ENCODE measurements at places on chromosomes 3 and 15.

DNA sequence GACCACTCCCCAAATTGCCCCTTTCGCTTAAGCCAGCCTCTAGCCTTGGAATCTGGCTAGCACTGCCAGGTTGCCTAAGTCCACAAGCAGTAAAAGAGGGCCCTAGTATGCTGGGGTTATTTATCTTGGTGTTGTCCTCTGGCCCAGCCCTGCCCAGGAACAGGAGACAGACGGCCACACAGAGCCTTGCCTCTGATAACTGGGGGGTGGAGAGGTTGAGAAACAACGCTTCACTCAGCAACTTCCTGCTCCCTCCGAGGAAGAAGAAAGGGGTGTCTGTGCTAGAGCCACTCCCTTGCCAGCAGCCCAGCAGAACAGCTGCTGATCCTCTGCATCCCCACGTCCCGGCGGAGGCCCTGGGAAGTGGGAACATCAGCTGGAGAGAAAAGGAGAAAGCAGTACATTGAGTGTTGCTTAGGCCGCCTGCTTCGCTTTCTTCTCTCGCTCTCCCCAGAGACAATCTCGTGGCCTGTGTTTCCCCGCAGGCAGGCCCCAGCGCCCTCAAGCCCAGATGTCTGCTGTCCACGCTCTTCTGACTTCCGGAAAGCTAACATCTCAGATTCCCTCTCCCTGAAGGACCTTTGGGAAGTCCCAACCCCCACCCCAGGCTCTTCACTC, 22.6 kb upstream of the C3orf70 start:
- no peak for DNase-seq

- DNase-seq, result no peak
Observed at GRCh38 chr15:99303907-99304306, 52.6 kb downstream of the LRRC28 start.

- DNase-seq, result no peak
Observed at GRCh38 chr15:77346245-77347036, 73.5 kb downstream of the PEAK1 start.

DNA sequence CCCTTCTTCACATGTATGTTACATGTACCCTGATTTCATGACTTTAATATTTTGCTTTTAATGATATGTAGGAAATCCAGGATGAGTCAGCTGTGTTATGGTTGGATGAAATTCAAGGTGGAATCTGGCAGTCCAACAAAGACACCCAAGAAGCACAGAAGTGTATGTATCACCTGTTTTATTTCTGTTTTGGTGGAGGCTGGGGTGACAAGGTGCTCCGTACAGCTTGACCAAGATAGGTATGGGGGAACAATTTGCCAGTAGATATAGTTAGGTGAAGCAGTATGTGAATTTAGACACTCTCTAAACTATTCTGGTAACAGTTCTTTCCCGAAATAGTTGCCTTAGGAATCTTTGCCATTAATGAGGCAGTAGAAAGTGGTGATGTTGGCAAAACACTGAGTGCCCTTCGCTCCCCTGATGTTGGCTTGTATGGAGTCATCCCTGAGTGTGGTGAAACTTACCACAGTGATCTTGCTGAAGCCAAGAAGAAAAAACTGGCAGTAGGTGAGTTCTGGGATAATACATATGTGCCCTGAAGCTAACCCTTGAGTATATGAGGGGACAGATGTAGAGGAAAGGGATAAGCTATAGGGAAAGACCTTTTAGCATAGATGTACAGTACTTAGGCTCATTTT, 63.7 kb upstream of the CRTC3 start:
- no peak for DNase-seq

GRCh38 chr3:170338690-170339340, 18.7 kb upstream of the SKIL start:
- no peak for DNase-seq

DNA sequence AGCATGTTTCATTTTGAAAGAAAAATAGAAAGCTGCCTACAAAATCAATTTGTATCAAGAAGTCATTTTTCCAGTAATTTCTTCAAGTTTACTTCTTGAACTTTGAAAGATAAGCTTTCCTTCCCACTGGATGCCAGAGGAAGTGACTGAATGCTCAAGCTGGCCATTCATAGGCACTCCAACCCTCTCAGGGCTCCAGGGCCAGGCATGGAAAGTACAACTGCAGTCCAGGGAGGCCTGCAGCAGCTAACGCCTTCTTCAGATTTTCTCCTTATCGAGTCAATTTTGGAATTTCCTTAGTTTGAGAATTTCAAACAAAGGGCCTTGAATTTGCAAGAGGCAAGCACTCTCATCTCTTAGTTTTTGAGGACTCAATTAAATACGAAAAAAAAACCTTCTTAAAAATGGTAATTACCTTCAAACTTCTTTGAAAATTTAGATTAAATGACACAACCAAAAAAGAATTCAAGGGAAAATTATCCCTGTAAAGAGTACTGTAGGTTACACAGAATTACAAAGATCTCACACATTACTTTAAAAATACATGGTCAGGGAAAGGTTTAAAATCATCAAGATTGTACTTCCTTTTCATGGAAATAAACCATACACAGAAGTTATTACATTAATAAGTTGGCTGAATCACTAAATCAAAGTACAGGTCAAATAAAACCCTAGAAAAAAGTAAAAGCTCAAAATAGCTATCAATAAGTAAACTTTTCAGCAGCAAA, 2.5 kb downstream of the UBP1 start:
- DNase-seq, result no peak

- no peak for DNase-seq
Observed at GRCh38 chr3:176275538-176275937, 921.7 kb downstream of the TBL1XR1 start.

GRCh38 chr15:29432191-29433049, 162.8 kb upstream of the NSMCE3 start:
- DNase-seq, result no peak

- DNase-seq, result no peak
Observed at GRCh38 chr3:126998320-126998719, 15.4 kb downstream of the PLXNA1 start.

DNA sequence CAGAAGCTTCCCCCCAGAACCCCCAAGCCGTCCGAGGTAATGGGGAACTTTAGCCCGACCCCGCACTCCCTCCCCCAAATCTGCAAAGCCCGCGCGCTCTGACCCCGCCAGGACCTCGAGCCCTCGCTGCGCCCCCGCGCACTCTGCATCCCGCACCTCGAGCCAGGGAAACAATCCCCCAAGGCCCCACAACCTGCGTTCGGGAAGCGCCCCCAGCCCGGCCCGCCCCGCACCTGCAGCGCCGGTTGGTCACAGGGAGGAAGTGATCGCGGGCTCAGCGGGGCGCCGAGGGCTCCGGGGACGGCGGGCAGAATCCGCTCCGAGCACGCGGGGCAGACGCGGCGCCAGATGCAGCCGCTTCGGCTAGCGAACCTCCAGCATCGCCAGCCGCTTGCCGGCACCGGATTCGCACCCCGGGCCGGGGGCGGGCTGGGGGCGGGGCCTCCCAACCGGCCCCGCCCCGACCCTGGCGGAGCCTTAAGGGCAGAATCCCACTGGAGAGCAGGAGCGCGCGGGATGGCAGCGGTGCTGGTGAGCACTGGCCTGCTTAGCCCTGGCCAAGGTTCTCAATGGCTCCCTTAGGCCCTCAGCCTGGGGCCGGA, at the start of gene CAMKV:
TSS of gene CAMKV (minus strand) at position 382 of the 602 bp plus-strand sequence. CDS start 7,518 bp downstream, outside the sequence.
- no peak for DNase-seq

DNA sequence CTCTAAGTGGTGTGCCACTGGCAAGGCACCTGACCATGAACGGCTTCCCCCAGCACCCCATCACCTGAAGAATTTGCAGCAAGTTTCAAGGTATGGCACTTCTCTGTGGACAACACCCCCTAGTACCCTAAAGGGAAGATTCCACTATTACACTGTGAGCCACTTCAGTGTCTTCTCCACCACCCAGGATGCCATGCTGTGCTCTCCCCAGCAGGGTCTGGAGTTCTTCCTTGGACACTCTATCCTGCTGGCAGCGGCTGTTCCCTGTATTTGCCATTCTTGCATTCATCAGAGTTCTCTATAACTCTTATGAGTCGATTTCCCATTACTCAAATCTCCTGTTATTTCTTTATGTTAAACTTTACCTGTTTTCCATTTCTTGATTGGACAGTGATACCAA, 33.9 kb upstream of the RNU6-1 start:
- DNase-seq, result no peak

- no peak for DNase-seq
Observed at GRCh38 chr15:90213122-90213817, 12.1 kb downstream of the SEMA4B start.

GRCh38 chr3:18442756-18443664, 17.9 kb upstream of the SATB1 start:
- no peak for DNase-seq

DNA sequence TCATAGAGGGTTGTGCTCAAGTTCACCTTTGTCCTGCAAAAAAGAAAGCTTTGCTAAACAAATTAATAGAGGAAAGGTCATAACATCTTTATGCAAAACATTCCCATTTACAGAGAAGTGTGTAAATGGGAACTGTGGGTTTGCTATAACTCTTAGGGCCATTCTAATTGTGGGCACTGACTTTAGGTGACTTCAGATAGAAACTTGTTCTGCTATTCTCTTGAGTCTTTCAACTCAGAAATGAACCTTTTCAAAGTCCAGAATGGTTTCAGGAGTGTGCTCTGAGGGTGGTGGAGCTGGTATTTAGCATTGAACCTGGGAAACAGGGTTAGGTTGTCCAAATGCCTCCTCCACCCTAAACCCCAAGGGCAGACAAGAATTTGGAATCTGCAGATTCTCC, 34.0 kb downstream of the SPTSSB start:
- no peak for DNase-seq

DNA sequence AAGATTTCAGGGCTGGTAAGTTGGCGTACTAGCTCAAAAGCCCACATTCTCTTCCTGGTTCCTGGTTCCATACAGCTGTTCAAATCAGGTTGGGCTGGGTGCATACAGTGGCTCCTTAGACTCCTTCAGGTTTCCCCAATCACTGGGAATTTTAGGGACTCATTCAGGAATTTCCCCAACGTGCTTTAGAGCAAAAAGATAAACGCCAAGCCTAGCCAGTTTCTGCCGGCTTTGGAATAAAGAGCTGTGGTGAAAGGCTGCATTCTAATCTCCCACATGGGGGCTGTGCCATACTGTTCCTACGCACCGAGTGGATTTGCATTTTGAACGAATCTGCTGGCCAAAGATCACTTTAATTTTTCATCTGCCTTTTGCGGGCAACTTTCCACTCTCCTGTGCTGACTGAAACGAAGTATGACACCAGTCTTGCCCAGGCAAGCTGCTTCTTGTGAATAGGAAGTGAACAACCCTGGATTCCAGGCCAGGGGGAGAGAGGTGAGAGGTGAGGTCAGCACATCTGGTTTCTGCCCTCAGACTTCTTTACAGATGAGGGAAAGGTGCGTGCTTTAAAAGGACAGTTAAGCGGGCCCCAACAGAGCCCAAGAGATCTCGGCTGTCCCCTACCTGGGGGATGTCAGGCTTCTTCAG, 184.2 kb upstream of the PDZRN3 start:
- DNase-seq, result no peak

GRCh38 chr3:70618151-70618550, 305.7 kb upstream of the MDFIC2 start:
- DNase-seq, result no peak

- DNase-seq, result no peak
Observed at GRCh38 chr3:35929158-35929557, 289.8 kb downstream of the ARPP21 start.

DNA sequence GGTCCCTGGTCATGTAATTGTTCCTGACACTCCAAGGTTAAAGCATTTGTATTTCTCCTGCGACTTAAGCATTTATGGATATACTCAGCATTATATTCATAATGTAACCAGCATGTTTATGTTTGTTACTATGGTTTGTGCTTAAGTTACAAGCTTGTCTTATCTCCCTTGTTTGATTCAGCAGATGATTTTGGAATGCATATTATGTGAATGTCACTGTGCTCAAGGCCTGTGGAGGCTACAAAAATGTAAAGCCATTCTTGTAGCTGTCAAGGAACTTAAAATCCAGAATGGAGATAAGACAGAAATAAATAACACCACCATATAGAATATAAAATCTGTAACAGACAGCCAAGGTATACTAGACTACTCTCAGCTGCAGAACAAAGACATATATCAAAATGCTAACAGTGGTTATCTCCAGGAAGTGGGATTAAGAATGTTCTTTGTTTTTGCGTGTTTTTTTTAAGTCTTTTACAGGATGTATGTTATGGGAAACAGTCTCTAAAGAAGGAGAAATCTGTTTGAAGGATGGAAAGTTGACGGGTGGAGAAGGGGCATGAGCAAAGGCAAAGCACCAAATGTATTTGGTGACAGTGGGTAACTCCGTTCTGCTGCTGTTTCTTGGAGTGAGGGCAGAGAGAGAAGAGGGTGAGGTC, 61.4 kb downstream of the IGF2BP2 start:
- no peak for DNase-seq

- no peak for DNase-seq
Observed at GRCh38 chr3:171213178-171213577, 186.7 kb upstream of the SLC2A2 start.

DNA sequence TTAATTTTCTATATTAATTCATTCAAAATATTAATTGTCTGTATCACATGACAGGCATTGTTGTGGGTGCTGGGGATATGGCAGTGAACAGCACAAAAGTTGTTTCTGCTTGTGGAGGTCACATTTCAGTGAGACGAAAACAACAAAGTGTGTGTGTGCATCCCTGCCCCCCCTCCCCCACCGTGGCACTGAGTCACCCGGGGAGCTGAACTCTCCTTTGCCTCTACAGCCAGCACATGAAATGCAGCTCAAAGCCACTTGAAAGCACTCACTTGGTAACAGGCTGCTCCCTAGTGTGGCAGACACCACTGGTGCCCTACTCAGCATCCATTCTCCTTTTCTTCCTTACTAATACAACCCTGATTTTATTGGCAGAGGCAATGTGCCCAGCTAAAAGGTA, 16.9 kb upstream of the SCAMP5 start:
- no peak for DNase-seq

- no peak for DNase-seq
Observed at GRCh38 chr15:73678498-73678897, 5.7 kb upstream of the CD276 start.

DNA sequence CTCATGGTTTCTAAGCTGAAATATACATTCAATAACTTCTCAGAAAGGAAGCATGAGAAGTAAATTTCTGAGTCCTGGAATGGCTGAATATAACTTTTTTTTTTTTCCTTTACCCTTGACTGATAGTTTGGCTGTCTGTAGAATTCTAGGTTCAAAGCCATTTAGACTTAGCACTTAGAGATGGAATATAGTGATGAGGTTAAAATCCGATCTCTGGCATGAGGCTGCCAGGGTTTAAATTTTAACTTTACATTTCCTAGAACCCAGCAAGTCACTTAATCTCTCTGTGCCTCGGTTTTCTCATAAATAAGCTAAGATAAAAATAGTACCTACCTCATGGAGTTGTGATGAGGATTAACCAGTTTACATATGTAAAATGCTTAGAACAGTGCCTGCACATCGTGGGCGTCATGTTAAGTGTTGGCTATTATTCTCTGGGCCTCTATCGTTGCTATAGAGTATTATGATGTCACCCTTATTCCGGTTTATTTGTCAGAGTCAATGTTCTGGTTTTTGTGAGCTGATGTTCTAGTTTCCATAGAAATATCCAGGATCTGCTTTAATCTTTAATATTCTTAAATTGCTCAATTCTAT, 199.8 kb upstream of the TLE3 start:
- no peak for DNase-seq
